Upper lobe of right lung (tissue), 1 donor: ENCODE measurements at places on chromosomes 2 and 18. TPM values are rescaled to one million over a fixed set of nuclear protein-coding genes. Genes with fewer than 3 reads are reported as not detected.

GRCh38 chr2:60337142-60337497 lies 216.3 kb downstream of the BCL11A start:
- no peak overlapping the region for H3K27ac ChIP-seq
- no peak overlapping the region for H3K4me3 ChIP-seq
- no peaks in the 10 kb centered on the region for H3K27me3 ChIP-seq
- H3K36me3 ChIP-seq = no peaks in the 10 kb centered on the region
- no peaks in the 10 kb centered on the region for H3K4me1 ChIP-seq

DNA sequence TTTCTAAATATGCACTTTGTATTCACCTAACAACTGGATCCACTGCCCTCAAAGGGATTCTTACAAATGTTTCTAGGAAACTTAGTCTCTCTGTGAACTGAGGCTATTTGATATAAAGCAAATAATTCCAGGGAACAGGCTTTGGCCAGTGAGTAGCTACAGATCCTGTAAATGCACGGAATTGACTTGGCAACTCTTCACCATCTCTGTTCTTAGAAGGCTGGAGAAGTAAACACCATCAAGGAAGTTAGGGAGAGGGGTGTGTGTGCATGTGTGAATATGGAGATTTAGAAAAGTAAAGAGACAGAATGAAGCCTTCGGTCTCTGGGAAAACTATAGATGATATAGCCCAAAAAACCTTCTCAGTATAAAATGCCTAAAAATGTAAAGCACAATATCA lies 10.7 kb downstream of the CIDEA start:
- DNase-seq = no peak
- H3K27me3 ChIP-seq = no peaks in the 10 kb centered on the region
- no peaks in the 10 kb centered on the region for H3K4me1 ChIP-seq
- no peak overlapping the region for H3K4me3 ChIP-seq
- H3K27ac ChIP-seq = no peak overlapping the region

DNA sequence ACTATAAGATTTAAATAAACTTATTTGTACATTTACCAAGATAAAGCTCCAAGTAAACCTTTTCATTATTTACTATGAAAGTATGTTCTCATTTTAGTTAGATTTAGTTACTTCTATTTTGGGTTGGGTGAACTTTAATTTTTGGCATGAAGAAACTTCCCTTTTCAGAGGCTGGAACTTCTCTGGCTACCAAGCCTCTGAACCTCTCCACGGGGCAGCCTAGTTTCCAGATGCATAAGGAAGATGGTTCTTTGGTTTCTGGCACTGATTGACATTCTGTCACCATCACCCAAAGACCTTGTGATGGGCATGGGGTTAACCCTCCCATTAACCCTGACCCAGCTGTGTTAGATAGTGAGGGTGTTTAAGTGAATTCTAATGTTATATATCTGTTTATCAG lies 17.1 kb downstream of the PSD4 start:
- no peaks in the 10 kb centered on the region for H3K27me3 ChIP-seq
- no peak for DNase-seq
- no peaks in the 10 kb centered on the region for H3K4me1 ChIP-seq
- peaks cover 6% of the 10 kb centered on the region for H3K36me3 ChIP-seq
- H3K4me3 ChIP-seq = no peak overlapping the region
- H3K27ac ChIP-seq = no peak overlapping the region

DNA sequence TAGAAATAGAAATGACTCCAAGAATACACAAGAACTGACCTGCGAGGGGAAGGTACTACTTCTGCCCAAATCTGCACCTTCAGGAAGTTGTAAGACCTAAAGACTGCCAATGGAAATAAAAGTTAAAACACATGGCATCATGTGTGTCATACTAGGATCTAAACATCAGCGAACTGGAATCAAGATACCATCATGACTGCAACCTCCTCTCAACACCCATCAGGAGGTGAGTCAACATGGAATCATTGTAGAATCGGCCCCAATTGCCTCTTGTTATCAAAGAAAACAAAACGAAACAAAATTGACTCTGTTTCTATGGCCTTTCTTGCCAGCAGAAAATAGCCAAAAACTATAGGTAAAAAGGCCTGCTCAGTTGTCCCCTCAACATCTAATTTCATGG lies 15.1 kb downstream of the RDH14 start:
- peaks cover 9% of the 10 kb centered on the region for H3K4me1 ChIP-seq
- no peak overlapping the region for H3K27ac ChIP-seq
- DNase-seq = no peak
- no peaks in the 10 kb centered on the region for H3K36me3 ChIP-seq
- no peak overlapping the region for H3K4me3 ChIP-seq
- H3K27me3 ChIP-seq = no peaks in the 10 kb centered on the region

DNA sequence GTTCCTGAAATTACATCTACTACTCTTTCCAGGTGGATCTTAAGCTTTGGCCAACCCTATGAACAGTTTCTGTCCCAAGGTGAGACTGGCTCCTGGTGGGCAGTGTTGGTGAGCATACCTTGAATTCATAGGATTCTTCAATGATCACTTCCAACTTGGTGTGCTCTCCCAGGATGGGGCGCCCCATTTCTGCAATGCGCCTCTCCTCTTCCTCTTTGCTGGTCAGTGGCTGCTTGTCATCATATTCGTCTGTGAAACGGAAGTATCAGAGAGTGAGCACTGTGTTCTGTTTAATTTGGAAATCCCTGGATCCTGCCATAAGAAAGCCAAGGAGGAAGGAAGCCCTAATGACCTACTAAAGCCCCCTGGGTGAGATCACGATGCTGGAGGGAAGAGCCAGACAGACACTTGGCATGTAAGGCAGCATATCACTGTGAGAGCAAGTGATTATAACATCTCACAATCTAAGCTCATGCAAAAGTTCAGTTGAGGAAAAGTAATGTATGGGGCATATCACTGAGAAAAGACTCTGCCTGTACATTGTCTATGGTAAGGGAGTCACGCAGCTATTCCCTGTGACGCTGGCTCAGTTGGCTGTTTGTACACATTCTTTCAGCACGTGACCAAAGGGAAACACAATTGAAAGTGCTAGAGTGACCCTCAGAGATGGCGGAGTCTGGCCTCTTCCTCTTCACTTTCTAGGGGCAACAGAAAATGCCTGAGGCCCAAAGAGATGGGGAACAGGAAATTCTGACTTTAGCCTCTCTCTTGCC lies 287.0 kb downstream of the SLC8A1 start:
- peak overlapping the region; percentile 31 for H3K27ac ChIP-seq
- no peak for DNase-seq
- no peak overlapping the region for H3K4me3 ChIP-seq
- H3K36me3 ChIP-seq = no peaks in the 10 kb centered on the region
- H3K27me3 ChIP-seq = no peaks in the 10 kb centered on the region

DNA sequence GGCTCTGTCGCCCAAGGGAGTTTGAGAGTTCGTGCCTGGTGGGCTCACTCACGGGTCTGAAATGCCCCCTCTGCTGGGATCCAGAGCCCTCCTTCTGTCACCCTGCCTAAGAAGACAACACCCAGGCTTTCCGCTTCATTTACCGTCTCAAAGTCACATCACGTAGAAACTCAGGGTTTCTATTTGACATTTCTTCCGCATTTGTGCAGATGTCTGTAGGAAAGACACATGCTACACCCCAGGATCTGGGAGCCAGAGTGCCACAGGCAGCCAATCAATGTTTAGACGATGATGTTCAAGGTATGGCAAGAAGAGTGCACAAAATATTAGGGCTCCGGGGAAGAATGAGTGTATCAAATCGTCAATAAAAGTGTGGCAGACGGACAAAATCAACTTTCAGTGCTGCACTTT lies 24.4 kb upstream of the ACKR3 start:
- H3K27me3 ChIP-seq = no peaks in the 10 kb centered on the region
- DNase-seq = no peak
- no peaks in the 10 kb centered on the region for H3K4me1 ChIP-seq
- H3K4me3 ChIP-seq = no peak overlapping the region

- DNase-seq = no peak
- H3K4me3 ChIP-seq = no peak overlapping the region
- H3K36me3 ChIP-seq = no peaks in the 10 kb centered on the region
Observed at GRCh38 chr2:138919120-138919747, 139.0 kb upstream of the NXPH2 start.

DNA sequence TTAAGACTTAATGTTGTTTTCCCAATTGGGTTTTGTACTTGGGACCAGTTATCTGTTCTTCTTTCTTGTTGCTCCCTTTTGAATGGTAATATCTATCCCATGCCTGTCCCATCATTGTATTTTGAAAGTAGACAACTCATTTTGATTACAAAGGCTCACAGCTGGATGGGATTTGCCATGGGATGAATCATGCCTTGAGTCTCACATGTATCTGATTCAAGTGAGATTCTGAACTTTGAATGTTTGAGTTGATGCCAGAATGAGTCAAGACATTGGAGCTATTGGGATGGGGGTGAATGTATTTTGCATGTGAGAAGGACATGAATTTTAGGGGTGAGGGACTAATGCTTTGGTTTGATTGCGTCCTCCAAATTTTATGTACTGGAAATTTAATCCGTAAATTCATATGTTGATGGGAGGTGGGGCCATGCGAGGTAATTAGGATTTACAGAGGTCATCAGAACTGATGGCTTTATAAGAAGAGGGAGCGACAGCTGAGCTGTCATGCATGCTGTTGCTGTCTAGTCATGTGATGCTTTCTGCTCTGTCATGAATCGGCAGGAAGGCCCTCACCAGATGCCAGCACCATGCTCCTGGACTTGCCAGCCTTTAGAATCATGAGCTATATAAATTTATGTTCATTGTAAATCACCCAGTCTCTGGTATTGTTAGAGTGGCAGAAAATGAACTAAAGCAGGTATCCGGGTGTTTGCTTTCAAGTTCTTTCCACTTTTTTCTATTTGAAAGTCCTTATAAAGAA lies 741.3 kb upstream of the RAB6C start:
- no peak for DNase-seq
- no peak overlapping the region for H3K27ac ChIP-seq
- H3K4me3 ChIP-seq = no peak overlapping the region
- no peaks in the 10 kb centered on the region for H3K4me1 ChIP-seq
- no peaks in the 10 kb centered on the region for H3K36me3 ChIP-seq

DNA sequence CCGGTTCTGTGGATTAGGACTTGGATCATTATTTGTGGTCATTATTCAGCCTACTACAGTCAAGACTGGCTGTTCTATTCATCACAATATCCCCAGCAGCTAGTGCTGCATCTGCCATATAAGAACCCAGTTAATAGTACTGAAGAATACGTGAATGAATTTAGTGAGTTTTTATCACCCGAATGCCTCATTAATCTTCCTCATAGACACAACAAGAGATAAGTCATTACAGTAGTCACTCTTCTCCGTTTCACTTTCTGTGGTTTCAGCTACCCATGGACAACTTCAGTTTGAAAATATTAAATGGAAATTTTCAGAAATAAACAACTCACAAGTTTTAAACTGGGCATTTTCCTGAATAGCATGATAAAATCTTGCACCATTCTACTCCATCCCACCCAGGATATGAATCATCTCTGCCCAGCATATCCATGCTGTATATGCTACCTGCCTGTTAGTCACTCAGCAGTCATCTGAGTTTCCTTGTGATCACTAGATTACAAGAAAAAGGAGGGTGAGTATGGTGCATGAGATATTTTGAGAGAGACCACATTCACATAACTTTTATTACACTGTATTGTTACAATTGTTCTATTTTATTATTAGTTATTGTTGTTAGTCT lies 363.7 kb upstream of the CHAC2 start:
- no peaks in the 10 kb centered on the region for H3K27me3 ChIP-seq
- H3K36me3 ChIP-seq = no peaks in the 10 kb centered on the region
- DNase-seq = no peak
- no peaks in the 10 kb centered on the region for H3K4me1 ChIP-seq
- no peak overlapping the region for H3K27ac ChIP-seq

GRCh38 chr2:38485734-38486133 lies 108.7 kb upstream of the ATL2 start:
- no peaks in the 10 kb centered on the region for H3K4me1 ChIP-seq
- DNase-seq = no peak
- no peak overlapping the region for H3K4me3 ChIP-seq

The EMX1 gene
- total RNA-seq = not detected

The MC5R gene
- total RNA-seq = not detected

The ALK gene
- total RNA-seq = not detected

The RGPD6 gene
- 15.1 TPM for total RNA-seq
